ENCODE measurements at places on chromosomes 13 and 19.

DNA sequence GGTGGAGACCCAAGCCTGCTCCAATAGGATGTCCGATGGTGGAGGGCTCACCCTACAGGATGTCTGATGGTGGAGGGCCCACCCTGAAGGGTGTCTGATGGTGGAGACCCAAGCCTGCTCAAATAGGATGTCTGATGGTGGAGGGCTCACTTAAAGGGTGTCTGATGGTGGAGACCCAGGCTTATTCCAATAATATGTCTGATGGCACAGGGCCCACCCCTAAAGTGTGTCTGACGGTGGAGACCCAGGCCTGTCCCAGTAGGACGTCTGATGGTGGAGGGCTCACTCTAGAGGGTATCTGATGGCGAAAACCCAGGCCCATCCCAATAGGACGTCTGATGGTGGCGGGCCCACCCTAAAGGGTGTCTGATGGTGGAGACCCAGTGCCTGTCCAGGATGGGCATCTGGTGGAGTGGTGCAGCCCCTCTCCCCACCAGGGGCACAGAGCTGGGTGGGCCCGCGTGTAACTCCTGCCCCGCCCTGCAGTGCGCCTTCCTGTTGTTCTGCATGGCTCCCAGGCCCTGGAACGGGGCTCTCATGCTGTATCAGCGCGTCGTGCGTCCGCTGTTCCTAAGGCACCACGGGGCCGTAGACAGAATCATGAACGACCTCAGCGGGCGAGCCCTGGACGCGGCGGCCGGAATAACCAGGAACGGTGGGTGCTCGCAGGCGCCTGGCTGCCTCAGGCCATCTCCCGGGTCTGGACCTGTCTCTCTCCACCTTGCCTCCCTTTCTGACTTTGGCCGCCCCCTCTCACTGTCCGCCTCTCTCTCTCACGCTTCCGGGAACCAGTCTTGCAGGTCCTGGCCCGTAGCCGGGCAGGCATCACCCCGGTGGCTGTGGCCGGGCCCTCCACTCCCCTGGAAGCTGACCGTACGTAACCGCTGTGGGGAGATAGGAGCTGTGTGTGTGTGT is 5.1 kb downstream of the REEP6 start:
- no peak for DNase-seq

DNA sequence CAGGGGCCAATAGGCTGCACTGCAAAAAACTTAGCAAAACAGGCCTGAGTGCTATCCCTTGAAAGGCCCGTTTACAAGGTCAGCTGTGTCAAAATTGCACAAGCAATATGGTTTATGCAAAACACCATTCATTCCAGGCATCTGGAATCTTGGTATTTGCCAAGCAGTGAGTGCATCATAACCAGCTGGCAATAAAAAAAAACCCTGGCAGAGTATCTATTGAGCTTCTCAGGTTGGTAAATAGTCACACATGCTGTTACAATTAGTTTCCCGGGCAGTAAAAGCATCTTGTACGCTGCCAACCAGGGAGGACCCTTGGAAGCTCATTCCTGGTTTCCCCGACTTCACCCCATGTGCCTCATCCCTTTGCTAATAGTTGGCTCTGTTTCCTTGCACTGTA is 21.3 kb downstream of the ZNF77 start:
- no peak for DNase-seq

DNA sequence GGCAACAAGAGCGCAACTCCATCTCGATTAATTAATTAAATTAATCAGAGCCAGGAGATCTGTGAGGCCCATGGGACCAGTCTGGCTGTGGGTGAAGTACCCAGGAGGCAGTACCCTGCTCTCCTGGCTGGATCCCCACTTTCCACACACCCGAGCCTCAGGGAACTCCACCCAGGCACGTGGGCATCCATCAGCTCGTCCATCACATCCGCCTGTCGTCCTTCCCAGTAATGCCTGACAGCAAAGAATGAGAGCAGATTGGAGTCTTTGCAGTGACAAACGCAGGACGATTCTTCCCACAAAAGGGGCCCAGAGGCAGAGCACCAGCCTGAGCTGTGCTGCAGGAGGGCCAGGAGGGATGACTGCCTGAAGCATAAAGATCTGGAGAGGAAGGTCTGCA is 35.8 kb downstream of the VSTM2B start:
- DNase-seq: no peak

GRCh38 chr19:3949294-3949693 is 16.4 kb downstream of the NMRK2 start:
- no peak for DNase-seq

GRCh38 chr19:41352609-41353465 is 885 bp downstream of the TGFB1 start:
- DNase-seq: peak; percentile 77

DNA sequence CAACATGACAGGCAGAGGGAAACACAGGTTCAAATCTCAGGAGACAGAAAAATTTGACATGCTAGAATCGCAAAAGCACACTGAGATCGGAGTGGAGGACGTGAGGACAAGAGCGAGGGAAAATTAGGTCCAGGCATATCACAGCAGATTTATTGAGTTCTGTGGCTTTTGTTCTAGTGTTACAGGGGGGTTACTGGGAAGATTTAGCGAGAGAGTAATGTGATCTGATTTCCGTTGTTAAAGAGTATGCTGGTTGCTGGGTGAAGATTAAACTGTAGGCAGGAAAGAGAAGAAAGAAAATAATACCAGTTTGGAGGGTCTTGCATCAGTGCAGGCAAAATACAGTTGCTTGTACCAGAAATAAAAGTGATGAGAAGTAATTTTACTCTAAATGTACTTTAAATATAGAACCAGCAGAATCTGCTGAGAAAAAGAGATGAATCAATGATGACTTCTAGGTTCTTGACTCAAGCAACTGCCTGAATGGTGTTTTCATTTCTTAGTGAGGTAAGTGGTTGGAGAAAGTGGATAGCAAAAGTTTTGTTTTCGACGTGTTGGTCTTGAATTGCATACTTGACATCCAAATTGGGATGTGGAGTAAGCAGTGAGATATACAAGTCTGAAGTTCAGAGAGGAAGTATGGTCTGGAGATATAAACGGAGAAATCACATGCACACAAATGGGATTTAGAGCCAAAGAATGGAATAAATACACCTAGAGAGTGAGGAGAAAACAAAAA is 35.7 kb downstream of the UFM1 start:
- DNase-seq: no peak

- DNase-seq: no peak
Measured at GRCh38 chr19:16234552-16235445, 37.1 kb downstream of the AP1M1 start.

DNA sequence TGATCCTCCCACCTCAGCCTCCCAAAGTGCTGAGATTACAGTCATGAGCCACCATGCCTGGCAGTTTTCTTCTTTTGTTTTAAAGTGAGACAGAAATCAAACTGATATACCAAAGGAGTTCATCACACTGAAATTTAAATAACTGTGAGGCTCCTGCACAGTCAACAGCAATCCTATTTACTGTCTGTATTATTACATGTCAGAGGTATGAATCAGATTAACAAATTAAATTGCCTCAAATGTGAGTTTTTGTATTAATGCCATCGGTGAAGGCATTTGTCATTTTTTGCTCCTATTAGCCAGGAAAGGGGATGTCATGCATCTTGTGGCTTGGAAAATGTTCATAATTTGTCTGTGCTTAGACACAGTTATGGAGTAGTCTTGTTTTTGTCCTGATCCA is 20.4 kb downstream of the DCT start:
- no peak for DNase-seq

- no peak for DNase-seq
Measured at GRCh38 chr19:47437500-47437899, 18.2 kb upstream of the MEIS3 start.

GRCh38 chr19:5683177-5683886 is 2.5 kb downstream of the HSD11B1L start:
- DNase-seq: no peak

DNA sequence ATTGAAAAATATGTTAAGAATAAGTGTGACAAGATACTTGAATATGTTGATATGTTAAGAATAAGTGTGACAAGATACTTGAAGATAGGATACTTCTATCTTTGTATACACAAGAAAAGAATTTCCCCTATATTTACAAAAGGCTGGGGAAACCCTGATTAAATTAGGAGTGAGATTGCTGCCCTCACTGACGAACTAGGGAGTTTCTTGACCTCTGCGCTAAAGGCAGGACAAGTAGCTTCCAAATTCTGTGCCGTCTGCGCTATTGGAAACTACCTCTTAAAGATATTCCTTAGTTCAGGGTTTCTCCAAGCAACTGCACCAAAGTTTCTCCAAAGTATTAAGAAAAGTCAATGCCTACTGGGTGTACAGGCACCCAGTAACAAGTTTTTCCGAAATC is 730 bp downstream of the ZNF260 start:
- DNase-seq: no peak

- DNase-seq: no peak
Measured at GRCh38 chr19:2556221-2557092, 80.5 kb downstream of the GADD45B start.

- DNase-seq: no peak
Measured at GRCh38 chr19:51026554-51026831, at the start of gene KLK11. Gene KLK11, minus strand, starts transcription at chr19:51026616. Its CDS starts 985 bp downstream, at chr19:51025631.

DNA sequence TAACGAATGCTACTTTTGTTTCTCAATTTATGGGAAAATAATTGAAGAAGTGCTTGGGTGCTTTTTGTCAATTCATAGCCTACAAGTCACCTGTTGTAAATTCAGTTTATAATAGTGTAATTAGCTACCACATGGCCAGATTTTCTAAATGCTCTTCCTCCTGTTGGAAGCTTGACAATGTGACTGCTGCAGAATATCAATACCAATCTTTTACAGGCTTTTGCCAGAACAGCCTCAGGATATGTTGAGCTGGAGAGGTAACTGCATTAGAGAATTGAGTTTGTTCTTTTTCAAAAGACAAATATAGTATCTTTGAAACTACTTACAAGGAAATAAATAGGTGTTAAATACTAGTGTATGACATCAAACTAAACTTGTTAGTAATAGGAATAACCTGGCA is 277.8 kb downstream of the POU4F1 start:
- DNase-seq: no peak

GRCh38 chr19:41029524-41030432 is 38.7 kb downstream of the CYP2B6 start:
- no peak for DNase-seq

- DNase-seq: no peak
Measured at GRCh38 chr13:26806891-26807290, 46.3 kb upstream of the GPR12 start.

- no peak for DNase-seq
Measured at GRCh38 chr19:3289971-3290569, 65.6 kb downstream of the CELF5 start.

GRCh38 chr19:15971224-15971780 is 22.5 kb downstream of the OR10H4 start:
- no peak for DNase-seq

DNA sequence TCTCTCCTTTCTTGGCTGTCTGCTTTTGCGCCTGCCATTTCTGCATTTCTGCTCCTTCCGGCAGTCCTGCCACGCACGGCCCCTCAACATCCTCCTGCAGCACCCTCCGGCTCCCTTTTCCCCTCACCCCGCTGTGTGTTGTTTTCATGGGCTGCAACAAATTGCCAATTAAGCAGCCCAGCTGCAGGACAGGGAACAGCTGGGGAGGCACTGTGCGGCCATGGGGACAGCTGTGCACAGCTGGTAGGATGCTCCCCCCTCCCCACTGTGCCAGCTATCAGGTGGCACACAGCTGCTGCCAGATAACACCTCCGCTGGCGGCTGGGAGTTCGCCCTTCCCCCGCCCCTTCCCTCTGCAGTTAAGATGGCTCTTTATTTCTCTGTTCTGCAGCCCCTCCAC is 25.4 kb downstream of the LYL1 start:
- no peak for DNase-seq

DNA sequence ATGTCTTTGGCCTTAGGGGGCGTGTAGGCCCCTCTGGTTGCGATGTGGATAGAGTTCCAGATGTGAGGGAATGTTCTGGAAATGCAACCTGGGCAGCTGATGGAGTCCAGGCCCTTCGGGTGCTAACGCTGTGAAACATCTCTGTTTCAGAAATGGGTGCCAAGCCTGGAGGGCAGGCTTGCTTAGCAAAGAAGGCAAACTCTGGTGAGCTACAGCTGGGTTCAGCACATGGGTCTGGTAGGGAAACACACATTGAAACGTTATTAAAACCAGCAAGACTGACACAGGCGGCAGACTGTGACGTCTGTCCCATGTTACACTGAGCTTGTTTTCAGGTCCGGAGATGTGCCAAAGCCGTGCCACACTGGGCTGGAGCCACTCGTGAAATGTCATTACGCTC is 8.6 kb upstream of the CDC16 start:
- DNase-seq: no peak

- DNase-seq: no peak
Measured at GRCh38 chr13:53417601-53418000, 389.0 kb downstream of the OLFM4 start.

- peak; percentile 60 for DNase-seq
Measured at GRCh38 chr19:12884926-12885748, 1.9 kb downstream of the KLF1 start.
